ENCODE measurements at places on chromosomes 5 and 9.
A peak's percentile ranks its signal among the peaks of the same experiment; 100 is the strongest.

GRCh38 chr5:140299056-140299455 lies 3.8 kb downstream of the PFDN1 start:
- no peak for DNase-seq

DNA sequence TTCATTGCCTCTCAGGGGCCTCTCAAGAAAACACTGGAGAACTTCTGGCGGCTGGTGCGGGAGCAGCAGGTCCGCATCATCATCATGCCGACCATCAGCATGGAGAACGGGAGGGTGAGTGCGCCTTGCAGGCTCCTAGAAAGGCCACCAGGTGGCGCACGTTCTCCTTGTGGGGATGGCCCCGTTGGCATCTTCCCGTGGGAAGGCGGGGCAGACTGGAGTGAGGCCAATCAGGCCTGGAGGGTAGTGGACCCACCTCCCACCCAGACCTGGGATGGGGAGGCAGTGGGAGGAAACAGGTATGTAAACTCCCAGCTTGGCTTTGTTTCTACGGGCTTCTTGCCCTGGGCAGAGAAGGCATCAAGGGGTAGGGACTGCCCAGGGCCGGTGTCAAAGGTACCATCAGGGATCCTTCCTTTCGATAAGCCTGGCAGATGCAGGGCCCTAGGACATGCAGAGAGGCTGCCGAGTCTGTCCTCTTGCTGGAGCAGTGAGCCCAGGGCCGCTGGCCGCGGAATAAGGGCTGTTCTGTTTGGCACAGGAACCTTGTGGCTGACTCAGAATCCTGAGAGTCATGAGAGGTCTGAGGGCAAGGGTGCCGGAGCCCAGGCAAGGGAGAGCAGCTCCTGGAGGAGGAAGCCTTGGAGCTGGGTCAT lies 18.9 kb upstream of the SPTLC1 start:
- peak; percentile 92 for DNase-seq

- no peak for DNase-seq
Observed at GRCh38 chr5:97658116-97658900, 475.3 kb upstream of the RIOK2 start.

GRCh38 chr9:121744002-121744686 lies 92.7 kb downstream of the DAB2IP start:
- no peak for DNase-seq

DNA sequence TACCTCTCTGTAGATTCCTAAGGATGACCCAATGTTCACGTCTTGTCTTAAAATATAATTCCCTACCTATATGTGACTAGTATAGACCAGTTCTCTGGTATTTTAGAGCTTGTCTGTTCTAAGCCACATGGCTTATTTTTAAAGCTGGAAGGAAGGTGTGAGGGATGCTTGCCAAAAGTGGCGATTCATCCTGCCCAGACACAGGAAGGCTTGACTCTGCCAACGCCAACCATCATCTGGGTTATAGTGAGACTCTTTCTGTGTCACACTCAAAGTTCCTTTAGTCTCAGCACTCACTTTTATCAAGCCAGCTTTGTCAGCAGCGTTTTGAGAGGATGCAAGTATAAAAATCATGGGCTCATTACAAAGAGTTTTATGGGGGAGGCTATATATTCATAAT lies 500.0 kb downstream of the PTPRD start:
- no peak for DNase-seq

DNA sequence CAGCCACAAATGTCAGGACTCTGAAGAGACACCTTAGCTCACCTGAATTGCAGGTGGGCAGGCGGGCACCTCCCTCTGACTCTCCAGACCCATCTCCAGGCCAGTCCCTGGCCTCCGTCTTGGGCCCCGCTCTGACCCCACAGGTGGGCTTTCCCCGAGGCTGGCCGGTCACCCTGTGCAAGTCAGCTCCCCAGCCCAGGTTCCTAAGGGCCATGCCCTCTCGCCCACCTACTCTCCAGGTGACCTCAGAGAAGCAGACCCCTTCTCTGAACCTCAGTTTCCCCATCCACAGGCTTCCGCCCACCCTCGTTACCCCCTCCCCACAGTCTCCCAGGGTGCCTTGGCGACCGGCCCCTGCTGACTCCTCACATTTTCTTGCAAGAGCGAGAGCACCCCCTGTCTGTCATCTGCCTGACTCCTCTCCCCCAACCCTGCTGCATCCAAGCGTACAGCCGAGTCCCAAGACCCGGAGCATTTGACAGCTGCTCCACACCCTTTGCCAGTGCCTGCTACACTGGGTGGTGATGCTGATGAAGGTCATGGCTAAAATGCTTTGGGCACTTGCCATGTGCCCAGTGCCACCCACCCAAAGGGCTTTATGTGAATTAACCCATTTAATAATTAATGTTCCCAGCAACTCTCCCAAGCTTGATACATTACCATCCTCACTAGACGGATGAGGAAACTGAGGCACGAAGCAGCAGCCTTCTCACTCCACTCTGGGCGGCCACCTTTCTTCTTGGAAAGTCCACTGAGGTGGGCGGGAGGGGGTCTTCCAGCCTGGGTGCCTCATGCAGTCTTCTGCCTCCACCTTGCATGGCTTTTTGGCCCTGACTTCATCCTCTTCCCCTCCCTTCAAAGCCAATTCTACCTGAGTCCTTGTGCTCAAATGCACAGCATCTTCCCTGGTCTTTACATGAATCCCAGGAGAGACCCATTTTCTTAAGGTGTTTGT lies 51.1 kb upstream of the ORM1 start:
- DNase-seq, result peak; percentile 11

DNA sequence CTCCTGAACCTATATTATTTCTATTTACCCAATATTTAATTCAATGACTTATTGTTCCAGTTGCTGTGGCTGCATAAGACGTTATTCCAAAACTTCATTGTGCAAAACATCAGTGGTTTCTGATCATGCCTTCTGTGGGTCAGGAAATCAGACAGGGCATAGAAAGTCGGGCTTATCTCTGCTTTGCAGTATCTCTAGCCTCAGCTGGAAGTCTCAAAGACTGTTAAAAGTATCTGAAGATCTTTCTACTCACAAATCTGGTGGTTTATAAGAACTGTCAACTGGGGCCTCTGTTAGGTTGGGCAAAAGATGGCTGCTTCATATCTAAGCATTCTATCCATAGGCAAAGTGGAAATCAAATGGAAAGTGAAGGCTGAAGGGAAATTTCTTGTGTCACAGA lies 687.7 kb upstream of the ARRDC3 start:
- no peak for DNase-seq

DNA sequence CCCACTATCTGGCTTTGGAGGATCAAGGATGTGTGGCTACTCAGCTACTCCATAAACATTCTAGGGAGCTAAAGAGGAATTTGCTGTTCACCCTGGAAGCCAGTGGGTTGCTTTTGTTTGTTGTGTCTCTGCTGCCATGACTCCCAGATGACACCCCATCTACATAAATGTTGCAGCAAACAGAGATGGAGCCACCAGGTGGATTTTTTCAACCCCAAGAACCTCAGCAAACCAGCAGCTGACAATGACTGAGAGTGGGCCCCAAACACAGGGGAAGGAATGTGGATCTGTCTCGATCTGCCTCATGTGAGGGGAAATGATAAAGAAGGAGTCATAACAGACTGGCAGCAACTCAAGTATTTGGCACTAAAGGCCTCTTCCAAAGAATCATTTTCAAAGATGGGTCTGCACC lies 132.7 kb upstream of the TNC start:
- DNase-seq, result no peak

DNA sequence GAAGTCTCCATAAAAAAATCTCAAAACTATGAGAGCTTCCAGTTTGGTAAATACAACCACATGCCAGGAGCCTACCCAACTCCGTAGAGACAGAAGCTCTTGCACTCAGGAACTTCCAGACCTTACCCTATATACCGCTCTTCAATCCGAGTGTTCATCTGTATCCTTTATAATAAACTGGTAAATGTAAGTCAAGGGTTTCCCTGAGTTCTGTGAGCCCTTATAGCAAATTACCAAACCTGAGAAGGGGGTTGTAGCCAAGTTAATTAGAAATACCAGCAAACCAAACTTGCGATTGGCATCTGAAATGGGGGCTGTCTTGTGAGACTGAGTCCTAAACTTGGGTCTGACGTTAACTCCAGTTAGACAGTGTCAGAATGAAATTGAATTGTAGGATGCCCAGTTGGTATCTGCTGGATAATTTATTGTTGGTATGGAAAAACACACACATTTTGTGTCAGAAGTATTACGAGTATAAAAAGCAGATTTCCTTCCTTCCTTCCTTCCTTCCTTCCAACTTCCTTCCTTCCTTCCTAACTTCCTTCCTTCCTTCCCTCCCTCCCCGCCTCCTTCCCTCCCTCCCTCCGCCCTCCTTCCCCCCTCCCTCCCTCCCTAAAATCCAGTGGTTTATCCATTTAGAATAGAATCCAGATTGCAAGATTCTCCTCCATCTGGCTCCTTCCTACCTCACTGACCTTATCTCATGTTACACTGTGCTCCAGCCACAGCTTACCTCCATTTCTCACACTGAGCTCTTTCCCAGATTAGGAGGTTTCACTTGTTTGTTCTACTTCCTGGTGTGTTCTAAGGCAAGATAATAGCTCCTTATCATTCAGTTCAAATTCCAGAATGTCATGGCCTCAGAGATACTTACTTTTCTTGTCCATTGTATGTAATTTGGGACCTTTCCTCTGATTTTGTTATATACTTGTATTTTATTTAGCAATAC lies 196.7 kb downstream of the WDR70 start:
- no peak for DNase-seq

DNA sequence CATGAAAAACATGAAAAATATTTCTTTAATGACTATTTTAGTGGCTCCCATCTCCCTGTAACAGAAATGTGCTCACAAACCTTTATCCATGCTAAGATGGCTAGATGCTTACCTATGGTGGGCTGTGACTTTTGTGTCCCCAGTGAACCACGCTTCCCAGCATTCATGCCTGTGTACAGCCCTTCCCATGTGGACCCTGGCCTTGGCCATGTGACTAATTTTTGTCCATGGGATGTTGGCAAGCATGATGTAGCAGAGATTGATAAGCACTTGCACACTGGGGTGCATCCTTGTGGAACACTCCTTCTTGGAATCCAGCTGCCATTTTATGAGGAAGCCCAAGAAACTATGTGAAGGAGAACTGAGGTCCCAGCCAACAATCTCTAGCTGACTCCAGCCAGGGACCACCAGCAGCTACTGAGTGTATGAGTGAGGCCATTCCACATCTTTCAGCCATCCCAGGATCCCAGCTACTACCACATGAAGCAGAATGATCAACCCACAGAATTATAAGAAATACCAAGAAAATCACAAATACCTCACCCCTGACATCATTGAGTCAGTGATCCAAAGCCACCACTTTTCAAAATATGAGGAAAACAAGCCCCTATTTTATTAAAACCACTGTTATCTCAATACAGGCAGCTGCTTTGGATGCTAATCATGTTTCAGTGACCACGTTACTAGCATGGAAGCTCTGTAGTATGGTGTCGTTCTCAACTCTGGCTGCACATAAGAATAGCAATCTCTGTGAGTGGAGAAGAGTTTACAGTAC lies 16.1 kb upstream of the RAI14 start:
- no peak for DNase-seq

- no peak for DNase-seq
Observed at GRCh38 chr9:73155377-73155776, 3.7 kb downstream of the ANXA1 start.

DNA sequence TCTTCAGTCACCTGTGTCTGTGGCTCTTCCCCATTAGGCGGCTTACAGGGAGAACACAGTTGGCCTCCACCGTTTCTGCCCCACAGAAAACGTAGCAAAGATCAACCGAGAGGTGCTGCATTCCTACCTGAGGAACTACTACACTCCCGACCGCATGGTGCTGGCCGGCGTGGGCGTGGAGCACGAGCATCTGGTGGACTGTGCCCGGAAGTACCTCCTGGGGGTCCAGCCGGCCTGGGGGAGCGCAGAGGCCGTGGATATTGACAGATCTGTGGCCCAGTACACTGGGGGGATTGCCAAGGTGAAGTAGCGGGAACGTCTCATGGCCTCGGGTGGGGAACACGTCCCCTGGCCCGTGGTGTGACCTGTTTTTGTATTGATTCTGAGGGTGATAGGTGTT lies 6.5 kb downstream of the PMPCA start:
- no peak for DNase-seq

- DNase-seq, result no peak
Observed at GRCh38 chr9:79263628-79264027, 308.1 kb upstream of the TLE4 start.

DNA sequence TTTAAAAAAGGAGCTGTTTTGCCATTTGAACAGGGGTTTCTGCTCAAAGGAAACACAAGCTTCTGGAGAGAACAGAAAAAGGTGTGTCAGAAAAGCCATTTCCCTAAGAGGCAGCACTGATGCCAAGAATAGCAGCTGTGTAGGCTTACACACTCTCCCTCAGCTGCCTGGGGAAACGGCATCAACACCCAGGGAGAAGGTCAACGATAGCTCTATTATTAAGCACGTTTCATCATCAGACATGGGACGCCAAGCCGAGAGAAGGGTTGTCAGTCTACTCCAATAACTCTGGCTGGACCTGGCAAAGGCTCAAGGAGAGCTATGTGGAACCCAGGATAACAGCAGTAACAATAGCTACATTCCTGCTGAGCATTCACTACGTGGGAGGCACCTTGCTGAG lies 314.2 kb downstream of the CDK5RAP2 start:
- no peak for DNase-seq

DNA sequence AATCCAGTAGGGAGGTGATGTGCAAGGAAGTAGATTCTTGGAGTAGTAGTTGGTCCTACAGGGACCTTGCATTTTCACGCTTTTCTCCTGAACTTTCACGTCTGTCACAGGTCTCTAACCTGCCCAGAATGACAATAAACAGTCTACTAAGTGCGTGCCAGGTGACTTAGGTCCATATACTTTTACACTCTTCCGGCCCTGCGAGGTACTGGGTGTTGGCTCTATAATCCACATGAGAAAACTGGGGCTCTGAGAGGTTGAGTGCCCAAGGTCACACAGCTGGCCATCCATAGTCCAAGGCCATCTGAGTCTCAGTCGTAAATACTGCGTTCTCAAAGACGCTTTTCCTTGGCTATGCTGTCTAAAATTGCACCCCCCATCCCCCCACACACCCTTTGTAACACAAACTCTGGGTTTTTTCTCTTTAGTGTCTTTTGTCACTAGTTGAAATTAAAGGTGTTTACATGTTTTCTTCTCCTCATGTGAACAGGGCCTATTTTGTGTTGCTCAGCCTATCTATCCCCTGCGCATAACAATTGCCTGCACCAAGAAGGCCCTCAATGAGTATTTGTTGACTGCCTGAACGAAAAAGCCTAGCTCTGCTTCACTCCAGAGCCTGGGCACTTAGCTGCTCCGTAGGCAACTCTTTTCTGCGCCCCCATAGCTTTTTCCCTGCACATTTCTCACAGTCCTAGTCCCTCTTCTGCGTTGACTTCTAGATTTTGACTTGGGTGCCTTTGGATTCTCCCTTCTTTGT lies 943 bp downstream of the SFXN1 start:
- peak; percentile 14 for DNase-seq

DNA sequence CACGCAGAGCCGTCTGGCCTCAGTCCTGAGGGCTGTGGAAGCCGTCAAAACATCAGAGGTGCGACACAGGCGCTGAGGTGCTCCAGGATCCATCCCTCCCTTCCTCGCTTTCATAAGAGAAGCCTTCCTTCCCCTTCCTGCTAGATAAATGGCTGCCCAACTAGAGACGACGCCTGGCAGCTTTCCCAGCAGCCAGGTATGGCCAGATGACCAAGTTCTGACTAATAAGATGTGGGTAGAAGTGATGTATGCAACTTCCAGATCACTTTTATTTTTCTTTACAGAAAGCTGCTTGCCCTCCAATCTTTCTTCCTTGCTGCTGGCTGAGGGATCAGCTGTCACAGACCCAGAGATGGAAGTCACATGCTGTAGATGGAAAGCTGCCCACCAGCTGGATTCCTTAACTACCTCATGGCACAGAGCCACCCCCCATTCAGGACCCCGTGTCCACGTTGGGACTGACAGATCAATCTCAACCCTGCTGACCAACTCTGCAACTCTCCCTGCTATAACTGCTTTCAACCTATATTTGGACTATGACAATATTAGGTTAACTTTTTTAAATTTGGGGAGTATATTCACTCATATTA lies 8.8 kb downstream of the MAPK9 start:
- DNase-seq, result no peak

Measured in suppressor macrophage (primary cell).